Stimulated activated CD8-positive, alpha-beta memory T cell treated with anti-CD3 and anti-CD28 coated beads, Interleukin-2, amount 100 ng/mL, for 48 hours (primary cell): ENCODE measurements at places on chromosomes 2 and 18.

GRCh38 chr2:137383391-137383790 lies 580.9 kb upstream of the HNMT start:
- DNase-seq = no peak

GRCh38 chr2:27264253-27264752 lies 1.5 kb upstream of the SLC30A3 start:
- no peak for DNase-seq

GRCh38 chr2:123164216-123164615 lies 860.9 kb upstream of the CNTNAP5 start:
- no peak for DNase-seq

DNA sequence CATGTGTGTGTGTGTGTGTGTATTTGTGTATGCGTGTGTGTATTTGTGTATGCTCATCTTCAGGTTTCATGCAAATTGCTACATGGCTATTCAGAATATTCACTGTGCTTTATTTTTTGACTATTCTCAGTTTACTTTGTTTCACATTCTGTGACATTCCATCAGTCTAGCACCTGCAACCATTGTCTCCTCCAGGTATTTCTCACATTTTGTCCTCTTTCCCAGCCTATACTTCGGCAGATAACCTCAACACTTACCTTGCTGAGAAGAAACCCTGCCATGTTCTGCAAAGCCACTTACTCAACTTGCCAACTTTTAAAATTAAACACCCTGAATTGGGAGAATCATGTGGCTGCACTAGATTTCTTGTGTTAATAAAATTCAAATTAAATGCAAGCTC lies 135.4 kb upstream of the REG3A start:
- no peak for DNase-seq

DNA sequence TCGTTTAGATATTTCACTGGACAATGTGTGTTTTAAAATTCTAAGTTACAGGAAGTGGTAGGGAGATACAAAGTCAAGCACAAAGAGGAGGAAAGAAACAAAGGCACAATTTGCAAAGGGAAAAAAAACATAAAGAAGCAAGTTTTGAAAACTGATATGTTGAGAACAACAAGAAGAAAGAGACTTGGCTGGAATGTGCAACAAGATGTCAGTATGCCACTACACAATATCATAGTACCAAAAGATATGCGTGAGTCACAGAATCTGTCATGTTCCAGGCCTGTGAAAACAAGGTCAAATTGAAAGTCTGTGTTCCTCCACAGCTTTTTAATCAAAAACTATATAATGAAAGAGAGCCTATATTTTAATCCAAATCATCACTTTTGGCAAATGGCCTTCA lies 12.0 kb downstream of the EXOC6B start:
- no peak for DNase-seq

GRCh38 chr2:169495310-169495928 lies 14.1 kb upstream of the KLHL41 start:
- DNase-seq = no peak

GRCh38 chr2:39523308-39524044 lies 86.4 kb upstream of the MAP4K3 start:
- no peak for DNase-seq

- no peak for DNase-seq
Observed at GRCh38 chr2:101149241-101150192, 1.7 kb downstream of the TBC1D8 start.

- no peak for DNase-seq
Observed at GRCh38 chr18:49921318-49921985, 108.1 kb upstream of the ACAA2 start.

GRCh38 chr2:177478029-177478428 lies 85.5 kb downstream of the AGPS start:
- no peak for DNase-seq

DNA sequence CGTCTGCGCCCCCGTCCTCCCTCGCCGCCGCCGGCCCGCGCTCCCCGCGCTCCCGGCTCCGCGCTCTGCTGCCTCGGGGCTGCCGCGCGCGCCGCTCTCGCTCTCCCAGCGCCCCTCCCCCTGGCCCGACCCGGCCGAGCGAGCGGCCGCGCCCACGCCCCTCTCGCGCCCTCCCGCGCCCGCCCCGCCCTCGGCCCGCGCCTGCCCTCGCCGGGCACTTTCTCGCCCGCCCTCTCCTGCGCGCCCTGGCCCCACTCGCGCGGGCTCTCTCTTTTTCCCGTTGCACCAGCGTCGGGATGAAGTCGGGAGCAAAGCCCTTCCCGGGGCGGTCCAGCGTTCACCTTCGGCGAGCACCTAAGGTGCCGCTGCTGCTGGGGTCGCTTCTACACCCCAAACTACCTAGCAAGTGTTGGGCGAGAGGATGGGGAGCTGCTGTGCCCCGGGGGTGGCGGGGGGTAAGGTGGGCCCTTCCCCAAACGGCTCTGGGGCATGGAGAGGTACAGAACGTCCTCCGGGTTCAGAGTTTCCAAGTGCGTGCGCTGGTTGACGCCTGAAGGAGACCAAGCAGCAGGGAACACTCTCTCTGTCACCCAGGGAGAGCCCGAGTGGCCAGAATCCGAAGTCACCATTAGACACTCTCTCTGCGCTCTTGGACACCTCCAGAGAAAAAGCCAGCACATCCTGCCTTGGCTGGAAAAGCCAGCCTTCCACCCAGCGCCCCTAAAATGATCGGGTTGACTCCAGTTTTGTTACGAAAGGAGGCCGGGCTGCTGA lies at the start of gene COLEC12:
COLEC12 (minus strand) TSS at position 70 of the 774 bp plus-strand sequence. CDS start 187 bp downstream, outside the sequence.
- DNase-seq = no peak

GRCh38 chr2:213848631-213849030 lies 562.2 kb upstream of the VWC2L start:
- DNase-seq = no peak

DNA sequence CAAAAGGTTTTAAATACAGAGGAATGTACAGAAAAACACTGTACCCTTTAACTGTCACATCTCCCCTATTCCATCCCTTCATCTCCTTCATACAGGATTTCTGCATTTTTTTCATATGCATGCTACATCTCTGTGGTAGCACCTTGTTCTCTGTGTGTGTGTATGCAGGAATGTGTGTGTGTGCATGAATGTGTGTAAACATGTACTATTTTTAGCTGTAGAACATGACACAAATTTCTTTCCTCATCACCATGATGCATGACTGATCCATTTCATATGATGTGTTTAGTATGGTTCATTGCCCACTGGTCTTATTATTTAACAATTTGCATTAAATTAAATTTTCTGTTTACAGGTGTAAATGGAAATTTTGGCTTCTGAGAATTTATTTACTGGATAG lies 21.5 kb upstream of the ZEB2 start:
- DNase-seq = no peak

DNA sequence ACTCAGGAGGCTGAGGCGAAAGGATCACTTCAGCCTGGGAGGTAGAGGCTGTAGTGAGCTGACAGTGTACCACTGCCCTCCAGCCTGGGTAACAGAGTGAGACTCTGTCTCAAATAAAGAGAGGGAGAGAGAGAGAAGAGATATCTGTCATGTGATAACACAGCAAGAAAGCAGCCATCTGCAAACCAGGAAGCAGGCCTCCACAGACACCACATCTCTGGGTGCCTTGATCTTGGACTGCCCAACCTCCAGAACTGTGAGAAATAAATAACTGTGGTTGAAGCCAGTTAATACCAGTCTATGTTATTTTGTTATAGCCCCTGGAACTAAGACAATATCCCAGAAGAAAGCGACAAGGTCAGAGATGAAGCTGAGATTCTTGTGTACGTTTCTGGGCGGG lies 2.6 kb upstream of the CCDC68 start:
- DNase-seq = no peak

GRCh38 chr18:55381277-55381676 lies 206.7 kb downstream of the TCF4 start:
- no peak for DNase-seq

GRCh38 chr18:62827397-62827796 lies 112.1 kb downstream of the PHLPP1 start:
- DNase-seq = no peak

DNA sequence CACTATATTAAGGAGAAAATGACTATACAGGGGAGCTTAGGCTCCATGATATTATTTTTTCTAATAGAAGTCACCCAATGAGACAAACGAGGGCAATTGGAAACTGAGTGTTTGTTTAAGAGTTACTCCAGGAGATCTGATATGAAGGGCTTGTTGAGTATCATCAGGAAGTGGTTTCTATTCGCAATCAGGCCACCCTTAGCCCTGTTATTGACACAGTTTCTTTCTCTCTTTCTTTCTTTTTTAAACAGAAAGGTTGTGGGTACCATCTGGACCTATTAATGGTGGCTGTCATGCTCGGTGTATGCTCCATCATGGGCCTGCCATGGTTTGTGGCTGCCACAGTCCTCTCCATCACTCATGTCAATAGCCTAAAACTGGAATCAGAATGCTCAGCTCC lies 117.3 kb downstream of the DPP4 start:
- DNase-seq = no peak

DNA sequence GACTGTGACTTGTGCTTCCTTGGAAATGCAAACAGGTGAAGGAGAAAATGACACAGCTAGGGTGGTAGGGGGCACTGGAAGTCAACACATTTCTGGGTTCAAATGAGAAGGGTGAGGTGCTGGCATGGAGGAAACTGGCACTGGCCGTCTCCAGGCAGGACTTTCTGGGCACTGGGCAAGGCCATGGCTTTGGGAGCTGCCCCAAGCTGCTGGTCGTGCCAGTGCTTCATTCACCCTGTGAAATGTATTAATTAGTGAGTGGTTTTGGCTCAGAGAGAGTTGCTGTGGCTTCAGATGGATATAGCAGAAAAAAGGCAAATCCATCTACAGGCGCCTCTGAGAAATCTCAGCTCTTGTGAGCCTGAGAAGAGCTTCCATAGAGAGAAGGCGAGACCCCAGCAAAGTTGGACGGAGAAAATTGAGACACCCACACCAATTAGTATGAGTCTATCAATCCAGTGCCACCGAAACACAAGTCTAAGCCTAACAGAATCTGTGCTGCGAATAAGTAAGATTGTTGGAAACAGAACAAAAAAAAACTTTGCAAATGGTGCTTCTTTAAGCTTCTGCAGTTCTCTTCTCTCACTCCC lies 202.1 kb upstream of the TNP1 start:
- DNase-seq = no peak

DNA sequence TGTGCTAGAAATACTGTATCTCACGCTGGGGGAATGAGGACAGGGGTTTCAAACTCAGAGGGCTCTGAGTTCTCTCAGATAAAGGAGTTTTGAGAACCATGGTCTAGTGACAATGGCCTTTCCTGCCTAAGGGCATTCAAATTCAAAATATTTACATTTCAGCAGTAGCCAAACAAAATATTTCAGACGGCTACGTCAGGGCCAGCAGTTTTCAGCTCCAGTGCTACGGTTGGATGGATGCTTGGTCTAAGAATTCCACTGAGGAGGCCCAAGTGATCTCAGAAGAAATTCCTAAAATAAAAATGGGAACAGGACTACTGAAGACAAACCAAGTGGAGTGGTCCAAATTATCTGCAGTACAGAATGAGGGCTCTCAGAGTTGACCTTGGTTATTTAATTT lies 41.1 kb upstream of the SCG2 start:
- no peak for DNase-seq

DNA sequence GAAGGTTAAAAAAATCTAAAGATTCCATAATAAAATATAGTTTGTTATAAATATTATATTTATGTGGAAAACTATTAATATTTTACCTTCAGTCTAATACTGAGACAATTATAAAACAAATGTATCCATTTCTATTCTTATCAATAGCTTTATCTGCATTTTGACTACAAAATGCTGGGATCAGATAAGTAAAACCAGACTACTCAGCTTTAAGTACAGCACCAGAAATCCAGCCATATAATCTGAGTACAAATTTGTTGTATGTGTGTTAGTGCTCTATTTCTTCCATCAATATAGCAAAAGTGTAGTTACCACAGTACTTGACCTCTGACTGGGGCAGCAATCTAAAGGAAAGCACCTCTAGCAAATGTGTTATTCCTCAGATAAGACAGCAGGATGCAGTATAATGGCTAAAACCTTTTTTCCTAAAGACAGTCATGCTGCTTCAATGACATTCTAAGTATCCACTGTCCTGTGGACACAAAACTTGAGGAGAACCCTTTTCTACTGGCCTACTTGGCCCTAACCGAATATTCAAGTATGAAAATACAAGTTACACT lies 68.1 kb downstream of the OLA1 start:
- no peak for DNase-seq

GRCh38 chr2:101751276-101751815 lies 53.8 kb downstream of the MAP4K4 start:
- no peak for DNase-seq

DNA sequence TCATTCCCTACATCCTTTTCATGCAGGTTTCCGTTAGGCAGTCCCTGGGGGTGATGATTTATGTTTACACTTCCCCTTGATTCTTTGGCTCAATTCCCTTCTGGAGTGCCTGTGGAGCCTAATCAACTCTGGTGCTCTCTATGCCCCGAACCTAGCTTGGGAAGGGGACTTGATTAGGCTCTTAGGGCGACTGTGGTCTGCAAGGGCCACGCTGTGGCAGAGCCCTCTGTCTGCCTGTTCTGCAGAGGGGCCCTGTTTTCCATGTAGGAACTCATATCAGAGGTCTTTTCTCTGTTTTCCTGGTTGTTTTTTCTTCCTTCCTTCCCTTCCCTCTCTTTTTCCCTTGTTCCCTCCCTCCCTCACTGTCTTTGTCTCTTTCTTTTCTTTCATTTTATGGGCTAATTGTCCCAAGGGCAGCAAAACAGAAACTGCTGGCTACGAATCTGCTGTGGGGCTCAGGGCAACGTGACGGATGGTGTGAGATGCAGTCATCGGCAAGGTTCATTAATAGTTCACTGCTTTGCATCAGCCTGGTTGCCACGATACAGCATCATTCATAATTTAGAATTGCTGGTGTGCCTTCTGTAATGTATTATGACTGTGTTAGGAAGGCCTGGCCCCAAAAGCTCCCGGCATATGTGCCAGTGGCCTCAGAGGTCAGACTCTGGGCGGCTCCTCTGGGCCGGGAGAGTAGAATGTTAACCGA lies 134.5 kb downstream of the NAPG start:
- no peak for DNase-seq

- DNase-seq = no peak
Observed at GRCh38 chr18:73990258-73990657, 157.4 kb downstream of the FBXO15 start.

DNA sequence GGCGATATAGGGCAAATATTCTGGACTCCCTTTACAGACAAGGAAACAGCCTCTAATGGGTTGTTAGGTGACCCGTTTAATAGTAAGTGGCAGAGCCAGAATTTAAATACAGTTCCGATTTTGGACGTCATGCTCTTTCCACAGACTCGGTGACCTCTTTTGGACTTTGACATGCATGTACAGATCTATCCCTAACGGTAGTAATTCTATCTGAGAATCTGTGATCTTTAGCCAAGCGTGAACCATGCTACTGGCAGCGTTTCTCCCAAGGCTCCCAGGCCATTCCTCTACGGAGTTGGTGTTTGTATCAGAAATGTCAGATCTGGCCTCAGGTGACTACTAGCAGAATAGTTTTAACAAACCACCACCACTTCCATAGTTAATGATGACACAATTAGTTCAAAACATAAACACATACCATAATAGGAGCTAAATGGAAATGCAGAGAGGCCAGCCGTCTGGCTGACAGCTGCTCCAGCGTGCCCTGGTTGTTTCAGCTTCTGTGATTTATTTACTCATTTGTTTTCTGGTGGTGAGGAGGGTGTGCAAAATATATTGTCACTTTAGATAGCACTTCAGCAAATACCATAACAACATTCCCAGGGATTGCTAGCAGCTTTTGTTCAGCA lies 304.6 kb upstream of the LYPD1 start:
- no peak for DNase-seq
